ENCODE measurements at places on chromosomes 6 and 20.

DNA sequence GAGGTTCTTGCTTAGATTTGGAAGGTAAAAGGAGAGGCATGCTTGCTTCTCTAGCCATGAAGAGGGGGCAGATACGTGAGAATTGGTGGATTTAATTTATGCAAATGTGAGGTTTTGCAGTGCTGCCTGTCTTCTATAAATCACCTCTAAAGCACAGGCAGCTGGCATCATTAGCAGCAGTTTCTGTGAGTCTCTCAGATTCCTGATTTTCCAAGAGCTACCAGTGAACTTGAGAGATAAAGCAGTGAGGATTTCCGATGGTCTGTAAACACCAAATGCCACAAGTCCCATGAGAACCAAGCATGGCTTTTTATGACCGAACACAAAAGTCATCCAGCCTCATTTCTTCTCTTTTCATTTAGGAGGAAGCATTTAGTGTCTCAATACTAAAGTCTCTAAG is 3.2 kb upstream of the SIRPB2 start:
- DNase-seq, result no peak

- DNase-seq, result no peak
Observed at GRCh38 chr6:169109411-169110220, 144.0 kb downstream of the THBS2 start.

DNA sequence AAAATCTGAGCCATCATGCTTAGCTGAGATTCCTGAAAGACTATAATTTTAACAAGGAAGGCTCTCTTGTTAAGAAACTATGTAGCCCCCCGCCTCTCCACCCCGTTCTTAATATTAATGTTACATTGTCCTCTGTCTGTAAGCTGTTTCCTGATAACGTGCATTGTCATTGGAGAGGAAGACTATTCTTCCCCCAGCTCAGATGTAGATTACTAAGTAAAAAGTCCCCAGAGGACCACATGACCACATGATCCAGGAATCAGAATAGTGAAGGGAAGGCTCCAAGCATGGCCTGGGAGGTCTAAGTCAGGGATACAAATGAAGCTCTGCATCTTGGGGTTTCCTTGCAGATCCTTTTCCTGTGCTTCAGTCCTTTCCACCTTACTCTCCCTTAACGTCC is 106.4 kb downstream of the JARID2 start:
- DNase-seq, result no peak

DNA sequence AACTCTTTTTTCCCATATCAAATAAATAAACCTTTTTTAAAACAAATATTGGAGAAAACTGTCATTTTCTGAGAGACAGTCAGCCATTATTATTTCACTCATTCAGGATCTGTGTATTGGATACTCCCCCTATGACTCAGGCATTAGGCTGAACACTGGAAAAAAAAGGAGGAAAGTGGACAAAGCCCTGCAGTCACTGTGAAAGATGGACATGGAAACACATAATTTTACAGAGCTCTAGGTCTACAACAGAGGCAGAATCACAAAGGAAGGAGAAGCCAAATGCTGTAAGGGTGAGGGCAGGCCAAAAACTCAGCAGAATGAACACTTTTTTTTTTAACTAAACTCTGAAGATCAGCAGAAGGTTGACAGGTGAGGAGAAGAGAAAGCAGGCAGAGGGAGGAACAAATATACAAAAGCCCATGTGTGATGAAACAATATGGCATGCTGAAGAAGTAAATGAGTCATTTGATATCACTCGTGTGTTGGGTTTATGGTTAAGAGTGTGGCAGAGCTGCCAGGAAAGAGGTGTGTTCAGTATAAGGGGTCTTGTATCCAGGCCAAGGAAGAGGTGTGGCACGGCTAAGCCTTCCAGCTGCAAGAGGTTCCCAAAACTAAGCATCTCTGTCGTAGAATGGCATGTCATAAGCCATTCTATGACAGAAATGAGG is 39.1 kb downstream of the EPB41L2 start:
- DNase-seq, result no peak

DNA sequence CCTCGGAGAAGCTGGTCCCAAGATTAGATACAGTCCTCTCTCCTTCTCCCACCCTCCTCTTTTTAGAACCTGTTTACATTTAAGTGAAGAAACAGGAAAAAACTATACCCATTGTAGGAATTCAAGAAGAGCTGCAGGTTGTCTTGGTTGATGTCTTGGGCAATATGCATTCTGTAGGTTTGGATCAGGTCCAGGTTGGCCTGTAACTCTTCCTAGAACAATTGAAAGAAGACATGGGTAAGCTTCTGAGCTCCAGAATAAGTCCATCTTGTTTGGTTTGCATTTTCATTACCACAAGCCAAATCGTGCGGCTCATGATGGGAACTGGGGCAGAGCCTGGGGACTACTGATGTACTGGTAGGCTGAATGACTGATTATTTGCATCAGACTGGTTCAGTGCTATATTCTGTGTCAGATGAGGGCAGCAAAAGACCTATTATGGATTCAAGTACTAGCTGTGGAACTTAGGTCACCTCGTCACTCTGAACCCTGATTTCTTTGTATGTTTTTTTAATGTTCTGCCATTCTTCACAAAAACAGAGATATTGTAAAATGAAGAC is 20.3 kb upstream of the SLA2 start:
- no peak for DNase-seq

DNA sequence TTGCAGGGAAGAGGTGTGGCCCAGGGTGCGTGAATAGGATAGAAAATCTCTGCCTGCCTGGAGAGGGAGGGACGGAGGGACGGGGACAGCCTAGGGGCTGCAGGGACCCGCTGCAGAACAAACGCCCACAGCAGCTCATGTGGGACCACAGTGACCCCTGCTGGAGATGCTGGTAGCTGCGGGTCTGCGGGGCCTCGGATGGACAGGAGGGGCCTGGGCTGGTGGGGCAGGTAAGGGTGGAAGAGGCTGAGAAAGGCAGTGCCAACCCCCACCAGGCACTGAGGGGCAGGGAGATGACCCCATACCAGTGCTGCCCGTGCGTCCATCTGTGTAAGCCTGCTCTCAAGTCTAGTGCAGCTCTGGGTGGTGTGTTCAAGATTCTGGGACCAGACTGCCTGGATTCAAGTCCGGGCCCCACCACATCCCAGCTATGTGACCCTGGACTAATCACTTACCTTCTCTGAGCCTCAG is 39.4 kb downstream of the KIAA1755 start:
- DNase-seq, result peak; percentile 24

- no peak for DNase-seq
Observed at GRCh38 chr6:3340358-3340802, 81.6 kb downstream of the PSMG4 start.

- DNase-seq, result no peak
Observed at GRCh38 chr6:85460921-85461797, 11.3 kb downstream of the NT5E start.

DNA sequence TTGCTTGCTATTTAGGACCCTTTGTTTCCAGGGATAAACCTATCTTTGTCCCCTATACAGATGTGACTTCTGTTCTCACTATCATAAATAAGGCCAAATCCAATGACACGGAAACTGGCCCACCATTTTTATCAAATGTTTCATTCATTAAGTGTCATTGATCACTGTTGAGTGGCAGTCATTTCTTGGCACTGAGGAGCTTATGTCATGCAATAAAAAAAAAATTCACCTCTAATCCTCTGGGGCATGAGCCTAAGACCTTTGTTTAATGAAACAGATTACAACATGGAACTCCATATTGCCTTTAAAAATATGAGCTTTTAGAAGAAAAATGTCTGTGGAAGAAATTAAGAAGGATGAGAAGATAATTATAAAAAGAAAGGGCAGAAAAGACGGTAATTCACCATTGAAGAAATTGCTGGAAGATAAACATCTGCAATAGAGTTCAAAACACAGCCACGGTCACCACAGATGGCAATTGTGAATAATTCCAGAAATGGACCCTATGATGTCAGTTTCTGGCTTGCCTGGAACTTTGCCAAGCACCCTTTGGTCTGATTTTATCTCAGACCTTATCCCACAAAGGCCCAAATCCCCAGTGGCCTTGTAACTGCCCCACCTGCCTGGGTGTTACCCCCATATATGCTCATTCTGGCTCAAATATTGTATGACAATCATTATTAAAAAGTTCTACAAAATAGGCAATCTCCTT is 91.1 kb downstream of the DST start:
- DNase-seq, result no peak

DNA sequence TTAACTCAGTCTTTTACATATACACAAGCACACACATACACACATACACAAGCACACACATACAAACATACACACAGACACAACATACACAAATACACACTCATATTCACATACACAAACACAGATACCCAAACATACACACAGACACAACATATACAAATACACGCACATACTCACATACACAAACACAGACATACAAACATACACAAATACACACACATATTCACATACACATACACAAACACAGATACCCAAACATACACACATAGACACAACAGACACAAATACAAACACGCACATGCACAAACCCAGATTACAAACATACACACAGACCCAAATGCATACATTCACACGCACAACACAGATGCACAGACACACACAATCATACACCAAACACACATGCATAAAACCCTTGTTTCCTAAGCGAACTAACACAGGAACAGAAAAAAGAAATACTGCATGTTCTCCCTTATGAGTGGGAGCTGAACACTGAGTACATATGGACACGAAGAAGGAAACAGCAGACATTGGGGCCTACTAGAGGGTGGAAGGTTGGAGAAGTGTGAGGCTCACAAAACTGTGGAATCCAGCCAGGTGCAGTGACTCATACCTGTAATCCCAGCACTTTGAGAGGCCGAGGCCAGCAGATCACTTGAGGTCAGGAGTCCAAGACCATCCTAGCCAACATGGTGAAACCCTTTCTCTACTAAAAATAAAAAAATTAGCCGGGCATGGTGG is 34.2 kb downstream of the PIM1 start:
- no peak for DNase-seq

DNA sequence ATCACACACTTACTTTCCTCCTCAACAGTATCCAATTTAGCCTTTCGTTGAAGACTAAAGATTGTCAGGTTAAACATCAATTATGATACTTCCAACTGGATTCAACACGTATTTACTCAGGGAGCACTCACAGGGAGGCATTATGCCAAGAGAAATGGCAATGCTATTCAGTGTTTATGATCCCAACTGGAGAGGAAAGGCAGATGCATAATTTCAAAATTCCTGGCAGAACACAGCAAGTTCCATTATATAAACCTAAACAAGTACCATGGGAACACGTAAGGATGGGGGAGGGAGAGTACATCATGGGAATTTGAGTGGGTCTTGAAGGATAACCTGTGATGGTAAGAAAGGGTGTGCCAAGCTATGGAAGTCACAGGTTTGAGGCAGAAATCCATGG is 112.7 kb downstream of the ISM1 start:
- DNase-seq, result peak; percentile 5

DNA sequence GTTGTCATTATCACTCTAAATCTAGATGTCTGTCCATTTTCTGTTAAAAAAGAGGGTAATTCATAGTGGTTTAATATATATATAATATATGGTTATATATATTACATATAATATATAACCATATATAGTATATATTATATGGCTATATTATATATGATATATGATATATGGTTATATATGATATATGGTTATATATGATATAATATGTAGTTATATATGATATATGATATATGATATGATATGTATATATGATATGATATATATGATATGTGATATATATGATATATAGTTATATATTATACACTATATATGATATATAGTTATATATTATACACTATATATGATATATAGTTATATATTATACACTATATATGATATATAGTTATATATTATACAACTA is 8.6 kb downstream of the OR2A4 start:
- DNase-seq, result no peak

- no peak for DNase-seq
Observed at GRCh38 chr20:57712851-57713504, 3.2 kb upstream of the PMEPA1 start.

GRCh38 chr6:41997456-41997855 is 52.9 kb upstream of the TAF8 start:
- DNase-seq, result no peak

GRCh38 chr20:3894796-3895195 is 5.6 kb downstream of the PANK2 start:
- no peak for DNase-seq

DNA sequence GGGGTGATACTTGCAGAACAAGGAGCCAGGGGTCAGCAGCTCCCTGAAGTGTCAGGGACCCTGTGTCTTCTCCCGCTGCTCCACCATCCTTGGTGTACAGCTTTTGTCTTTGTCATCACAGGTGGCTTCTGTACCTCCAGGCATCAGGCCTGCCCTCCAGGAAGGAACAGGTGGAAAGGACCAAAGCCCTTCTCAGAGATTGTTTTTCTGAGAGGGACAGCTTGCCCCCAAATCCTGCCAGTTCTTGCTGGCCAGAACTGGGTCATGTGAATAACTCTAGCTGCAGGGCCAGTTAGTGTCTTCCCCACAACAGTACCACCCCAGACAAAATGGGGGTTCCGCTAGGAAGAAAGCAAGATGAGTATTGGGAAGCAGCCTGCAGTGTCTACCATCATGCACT is 31.4 kb downstream of the SNPH start:
- no peak for DNase-seq

DNA sequence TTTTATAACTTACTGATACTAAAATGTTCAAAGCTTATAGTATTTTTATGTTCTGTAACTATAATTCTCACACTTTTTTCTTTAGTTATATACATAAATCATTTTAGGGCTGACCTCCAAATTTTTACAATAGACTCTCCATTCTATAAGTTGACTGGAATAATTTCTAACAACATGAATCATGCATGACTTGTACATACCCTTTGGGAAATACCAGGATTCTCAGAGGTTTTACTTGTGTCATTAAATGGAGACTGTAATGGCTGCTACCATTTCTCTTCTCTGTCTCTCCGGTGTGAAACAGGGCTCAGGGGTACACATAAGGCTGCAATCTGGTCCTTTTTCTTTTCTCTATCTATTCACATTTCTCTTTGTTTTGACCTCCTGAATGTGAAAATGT is 222.2 kb upstream of the FLRT3 start:
- DNase-seq, result no peak

DNA sequence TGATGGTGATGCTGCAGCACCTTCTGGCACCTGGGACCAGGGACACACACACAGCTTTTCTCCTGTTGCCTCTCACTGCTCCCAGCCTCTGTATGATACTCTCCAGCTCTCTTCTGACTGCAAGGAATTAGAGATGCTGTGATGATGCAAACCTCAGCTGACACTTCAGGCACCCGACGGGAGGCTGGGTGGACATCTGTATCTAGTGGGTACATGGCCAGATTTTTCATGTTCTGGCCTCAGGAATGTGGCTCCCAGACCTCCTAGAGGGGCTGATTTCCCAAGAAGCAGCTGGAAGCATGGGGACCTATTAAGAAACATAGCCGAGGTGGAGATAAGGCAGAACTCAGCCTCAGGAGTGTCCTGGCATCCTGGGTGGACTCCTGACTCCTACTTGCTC is 6.8 kb upstream of the EPB41L1 start:
- DNase-seq, result no peak

DNA sequence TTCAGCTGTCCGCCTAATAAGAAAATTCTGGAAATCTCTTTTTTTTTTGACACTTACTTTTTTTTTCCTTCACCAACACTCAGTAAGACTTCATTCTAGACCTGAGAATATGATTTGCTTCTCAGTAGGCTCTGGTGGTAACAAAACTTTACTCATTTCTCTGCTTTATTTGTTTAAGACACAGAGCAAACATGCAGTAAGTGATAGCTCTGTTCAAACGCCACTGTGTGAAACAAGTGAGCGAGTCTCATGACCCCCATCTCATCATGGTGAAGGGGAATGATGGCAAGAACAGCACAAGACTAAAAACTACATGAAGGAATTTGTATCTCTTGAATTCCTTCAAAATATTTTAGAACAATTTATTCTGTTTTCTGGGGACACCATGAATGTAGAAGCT is 541.6 kb upstream of the POU3F2 start:
- DNase-seq, result no peak

Measured in NCI-H1694 treated with DMSO at 0.1 percent for 48 hours (cell line).